ENCODE measurements at places on chromosomes 7 and 10.
A peak's percentile ranks its signal among the peaks of the same experiment; 100 is the strongest.

DNA sequence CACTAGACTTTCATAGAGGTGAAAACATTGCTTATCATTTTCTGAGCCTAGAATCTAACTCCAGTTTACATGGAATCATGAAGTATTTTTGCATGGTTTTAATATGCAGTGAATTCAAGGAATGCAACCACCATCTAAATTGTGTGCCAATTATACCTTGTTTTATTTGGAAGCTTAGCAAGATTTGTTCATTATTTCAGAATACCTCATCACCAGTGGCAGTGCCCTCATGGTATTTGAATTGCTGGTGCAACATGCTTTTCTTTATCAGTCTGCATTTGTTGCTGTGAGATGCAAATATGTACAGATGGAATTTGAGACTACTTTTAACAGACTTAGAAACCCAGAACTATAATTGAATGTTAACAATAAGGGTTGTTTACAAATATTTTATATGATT lies 18.7 kb upstream of the ZNF800 start:
- no peak for DNase-seq

- peak; percentile 34 for DNase-seq
Observed at GRCh38 chr7:129780257-129780973, 168.9 kb downstream of the NRF1 start.

GRCh38 chr7:134948736-134949135 lies 37.6 kb upstream of the AGBL3 start:
- DNase-seq: peak; percentile 32

- no peak for DNase-seq
Observed at GRCh38 chr10:113278664-113279063, 274.2 kb upstream of the HABP2 start.

DNA sequence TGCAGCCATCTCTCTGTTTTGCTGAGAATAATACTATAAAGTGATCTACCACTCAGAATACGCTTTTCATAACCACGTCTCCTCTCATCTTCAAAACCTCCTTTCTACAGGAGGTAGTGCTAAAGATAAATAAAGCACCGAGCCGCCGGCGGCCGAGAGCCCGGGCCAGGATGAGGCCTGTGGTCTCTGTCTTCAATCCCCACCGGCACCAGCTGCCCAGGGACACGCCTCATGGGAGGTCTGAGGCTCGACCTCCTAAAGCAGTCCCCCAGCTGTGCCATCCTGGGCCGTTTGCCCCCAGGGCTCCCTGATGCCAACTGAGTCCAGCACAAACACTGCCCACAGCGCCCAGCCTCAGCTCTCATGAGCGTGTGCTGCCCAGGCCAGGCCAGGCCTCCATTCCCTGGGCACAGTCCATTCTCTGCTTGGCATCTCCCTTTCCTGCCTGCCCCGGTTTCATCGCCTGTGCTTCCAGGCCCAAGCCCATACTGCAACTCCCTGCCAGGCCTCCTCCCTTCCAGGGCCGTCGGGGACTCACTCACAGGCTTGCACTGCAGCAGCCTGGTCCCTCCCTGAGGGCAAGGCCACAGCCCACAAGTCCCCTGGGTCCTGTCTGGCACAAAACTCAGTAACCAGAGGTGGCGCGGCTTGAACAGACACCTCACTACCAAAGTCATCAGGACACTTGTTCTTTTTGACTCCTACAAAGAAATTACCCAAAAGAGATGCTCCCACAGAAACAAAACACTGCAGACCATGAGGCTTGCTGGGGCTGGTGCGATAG lies 2.5 kb downstream of the INTS1 start:
- DNase-seq: no peak

- no peak for DNase-seq
Observed at GRCh38 chr7:132789281-132789680, 213.0 kb upstream of the PLXNA4 start.

- DNase-seq: no peak
Observed at GRCh38 chr7:137753948-137754851, 92.6 kb downstream of the DGKI start.

DNA sequence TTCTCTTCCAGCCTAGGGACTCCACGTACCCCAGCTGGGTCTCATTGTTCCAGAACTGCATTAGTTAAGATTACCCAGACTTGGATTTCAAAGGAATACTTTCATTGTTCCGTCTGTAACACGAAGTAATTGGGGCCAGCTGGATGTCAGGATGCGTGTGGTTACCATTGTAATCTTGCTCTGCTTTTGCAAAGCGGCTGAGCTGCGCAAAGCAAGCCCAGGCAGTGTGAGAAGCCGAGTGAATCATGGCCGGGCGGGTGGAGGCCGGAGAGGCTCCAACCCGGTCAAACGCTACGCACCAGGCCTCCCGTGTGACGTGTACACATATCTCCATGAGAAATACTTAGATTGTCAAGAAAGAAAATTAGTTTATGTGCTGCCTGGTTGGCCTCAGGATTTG lies 21.0 kb downstream of the LRRC17 start:
- peak; percentile 98 for DNase-seq

- DNase-seq: no peak
Observed at GRCh38 chr7:74454021-74454924, 567 bp downstream of the GTF2IRD1 start.

DNA sequence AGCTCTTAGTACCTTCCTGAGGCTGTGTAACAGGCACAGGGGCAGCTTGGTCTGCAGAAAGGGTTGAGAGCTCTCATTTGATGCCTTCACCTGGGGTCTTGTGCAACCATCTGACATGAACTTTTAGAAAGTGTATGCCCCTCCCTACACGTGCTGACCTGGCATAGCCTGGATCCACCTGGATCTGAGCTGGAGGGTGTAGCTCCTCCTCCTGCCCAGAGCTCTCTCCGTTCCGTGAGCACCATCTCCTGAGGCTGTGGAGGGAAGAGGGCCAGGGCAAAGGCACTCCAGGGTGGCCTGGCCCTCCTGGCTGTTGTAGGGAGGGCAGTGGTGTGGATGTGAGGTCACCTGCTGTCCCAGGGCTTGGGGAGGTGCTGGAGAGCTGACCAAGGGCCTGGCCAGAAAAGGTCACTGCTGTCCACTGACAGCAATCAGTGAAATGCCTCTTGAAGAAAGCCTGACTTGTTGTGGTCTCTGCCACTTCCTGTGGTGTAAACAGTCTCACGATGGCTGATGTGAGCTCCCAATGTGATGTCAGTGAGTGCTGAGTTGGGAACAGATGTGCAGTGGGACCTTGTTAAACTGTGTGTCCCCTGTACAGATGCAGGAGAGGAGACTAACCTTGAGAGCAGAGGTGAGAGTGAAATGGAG lies 23.0 kb downstream of the AMZ1 start:
- DNase-seq: no peak

DNA sequence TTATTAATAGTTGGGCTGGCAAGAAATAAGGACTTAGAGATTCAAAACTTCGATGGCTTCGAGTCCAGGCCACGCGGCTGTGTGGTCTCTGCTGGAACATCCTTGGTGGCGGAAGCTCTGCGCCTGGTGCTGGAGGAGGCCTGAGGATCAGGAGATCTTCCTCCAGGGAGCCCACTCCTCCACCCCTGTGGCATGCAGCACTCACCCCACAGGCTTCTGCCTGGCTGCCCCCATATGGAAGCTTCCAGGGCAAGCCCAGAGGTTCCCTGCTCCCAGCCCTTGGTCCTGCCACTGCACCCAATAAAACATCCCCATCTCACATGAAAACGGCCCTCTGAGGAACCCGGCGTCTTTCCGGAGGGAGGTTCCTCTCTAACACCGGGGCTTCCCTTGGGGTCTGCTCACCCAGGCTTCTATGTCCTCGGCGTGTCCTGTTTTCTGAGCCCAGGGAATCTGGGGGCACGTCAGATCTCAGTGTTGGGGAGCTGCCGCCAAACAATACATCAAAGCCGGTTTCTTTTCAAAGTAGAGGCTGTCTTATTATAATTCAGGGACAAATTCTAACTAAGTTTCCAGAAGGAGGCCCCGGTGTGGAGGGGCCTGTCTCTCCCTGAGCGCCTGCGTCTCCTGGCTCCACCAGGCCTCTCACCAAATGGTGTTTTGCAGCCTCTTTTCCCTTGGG lies 32.4 kb downstream of the CALML3 start:
- DNase-seq: no peak

DNA sequence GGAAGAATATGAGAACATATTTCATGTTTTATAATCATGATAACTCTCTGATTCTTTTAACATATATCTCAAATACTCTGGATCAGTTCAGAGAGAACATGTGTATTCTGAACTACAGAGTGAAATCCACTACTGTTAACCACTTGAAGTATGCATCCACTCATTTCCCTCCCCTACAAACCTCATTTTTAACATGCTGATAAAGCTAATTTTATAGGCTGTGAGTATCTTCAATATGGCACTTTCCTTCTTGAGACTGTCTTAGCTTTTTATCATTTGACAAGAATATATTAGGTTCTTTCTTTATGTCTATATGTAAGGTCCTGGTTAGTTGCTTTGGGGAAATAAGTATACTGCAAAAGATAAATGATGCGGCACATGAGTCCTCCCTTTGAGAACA lies 154.8 kb downstream of the MLLT10 start:
- no peak for DNase-seq

GRCh38 chr7:55912748-55913158 lies 25.5 kb downstream of the ZNF713 start:
- DNase-seq: no peak

DNA sequence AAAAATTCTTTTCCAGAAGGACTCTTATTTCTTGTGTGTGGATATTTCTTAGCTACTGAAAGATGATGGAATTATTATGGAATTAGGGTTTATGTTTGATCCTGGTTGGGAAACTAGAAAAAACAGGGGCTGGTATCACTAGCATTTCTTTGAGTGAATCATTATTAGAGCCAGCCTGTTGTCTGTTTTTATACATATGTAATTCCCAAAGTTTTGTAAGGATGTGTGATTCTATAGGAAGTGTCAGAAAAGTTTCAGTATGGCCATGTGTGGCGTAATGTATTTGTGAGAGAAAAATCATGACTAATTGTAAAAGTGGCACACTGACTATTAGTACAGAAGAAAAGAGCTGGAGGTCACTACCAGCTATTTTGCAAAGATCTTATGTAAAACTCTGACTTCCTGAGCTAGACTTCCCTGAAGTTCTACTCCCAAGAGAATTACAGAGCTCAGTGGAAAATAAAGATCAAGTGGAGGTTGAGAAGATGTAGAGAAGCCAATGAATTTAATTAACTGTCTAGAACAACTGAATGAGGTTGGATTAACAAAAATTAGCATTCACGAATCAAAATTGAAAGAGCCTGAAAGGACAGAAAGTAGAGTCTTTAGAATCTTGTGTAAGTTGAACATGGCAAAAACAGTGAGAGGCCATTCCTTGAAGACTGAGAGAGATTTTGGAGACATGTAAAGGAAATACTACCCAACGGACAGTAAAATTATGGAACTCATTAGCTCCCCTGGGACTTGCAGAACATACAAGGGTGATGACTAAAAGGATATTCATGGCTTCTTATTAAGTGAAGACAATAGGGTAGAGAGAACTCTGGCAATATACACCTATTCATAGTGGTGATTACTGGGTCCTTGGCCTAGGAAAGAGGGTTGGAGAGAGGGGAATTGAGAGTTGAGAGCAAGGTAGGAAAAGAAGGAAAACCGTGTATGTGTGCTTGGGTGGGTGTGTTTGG lies 12.5 kb downstream of the ZNF365 start:
- peak; percentile 26 for DNase-seq

DNA sequence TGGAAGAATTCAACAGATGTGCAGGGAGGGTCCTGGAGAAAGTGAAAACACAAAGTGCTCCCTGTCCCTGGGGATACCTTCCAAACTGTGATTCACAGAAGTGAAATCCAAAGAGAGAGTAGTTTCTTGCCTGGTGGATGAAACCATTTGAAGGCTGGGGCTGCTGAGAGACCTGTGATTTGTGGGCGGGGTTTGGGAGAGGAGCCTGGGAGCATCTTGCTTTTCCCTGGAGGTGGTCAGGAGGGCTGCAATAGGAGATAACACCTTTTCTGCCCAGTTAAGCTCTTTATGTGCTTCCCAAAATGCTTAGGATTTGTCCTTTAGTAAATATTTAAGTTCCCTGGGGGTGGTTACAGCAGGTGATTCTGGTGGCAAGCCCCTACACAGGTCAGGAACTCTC lies 105.3 kb upstream of the TPK1 start:
- no peak for DNase-seq

DNA sequence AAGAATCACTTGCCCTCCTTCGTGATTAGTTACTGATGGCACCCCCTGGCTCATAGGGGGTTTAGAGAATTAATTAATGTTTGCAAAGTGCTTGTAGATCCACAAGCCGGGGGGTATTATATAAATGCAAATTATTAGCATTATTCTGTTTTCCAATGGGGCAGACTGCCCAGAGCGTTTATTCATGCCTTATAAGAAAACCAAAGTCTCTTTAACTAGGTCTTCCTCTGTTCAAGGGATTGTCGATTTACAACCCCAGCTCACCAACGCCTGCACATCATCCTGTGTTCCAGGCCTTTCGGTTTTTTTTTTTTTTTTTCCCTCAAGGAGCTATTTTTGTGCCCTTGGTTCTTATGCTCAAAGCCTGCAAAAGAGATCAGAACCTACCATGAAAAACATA lies 630.7 kb downstream of the PARD3 start:
- DNase-seq: no peak

DNA sequence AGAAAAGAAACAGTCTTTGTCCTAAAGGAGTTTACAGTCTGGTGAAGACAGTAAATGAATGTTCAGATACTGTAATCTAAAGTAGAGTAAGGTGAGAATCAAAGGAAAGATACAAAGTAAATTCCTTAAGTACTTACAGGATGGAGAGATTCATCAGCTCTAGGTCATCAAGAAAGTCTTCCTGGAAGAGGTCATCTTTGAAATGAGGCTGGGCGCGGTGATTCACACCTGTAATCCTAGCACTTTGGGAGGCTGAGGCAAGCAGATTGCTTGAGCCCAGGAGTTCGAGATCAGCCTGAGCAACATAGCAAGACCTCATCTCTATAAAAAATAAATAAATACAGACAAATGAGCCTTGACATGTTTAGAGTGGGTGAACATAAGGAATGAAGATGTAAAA lies 18.3 kb downstream of the FHIP2A start:
- no peak for DNase-seq

DNA sequence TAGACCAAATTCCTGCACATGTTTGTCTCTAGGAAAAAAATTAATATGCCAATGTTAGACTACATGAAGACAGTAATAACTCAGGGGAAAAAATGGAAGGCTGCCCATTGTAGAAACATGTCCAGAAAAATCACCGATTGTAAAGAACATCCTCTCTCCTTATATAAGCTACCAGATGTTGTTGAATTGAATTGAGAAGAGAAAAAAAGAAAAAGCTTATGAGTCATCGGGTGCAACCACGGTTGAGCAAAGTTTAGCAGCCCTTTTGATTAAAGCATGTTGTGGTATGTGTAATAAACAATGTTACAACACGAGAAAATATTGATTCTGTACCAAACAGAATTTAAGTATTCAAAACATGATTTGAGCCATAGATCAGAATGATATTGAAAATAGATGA lies 102.3 kb upstream of the ARHGAP21 start:
- DNase-seq: peak; percentile 75

GRCh38 chr7:142803901-142804300 lies 33.1 kb downstream of the PRSS2 start:
- DNase-seq: no peak

- DNase-seq: peak; percentile 2
Observed at GRCh38 chr7:118059209-118059608, 124.8 kb upstream of the LSM8 start.

GRCh38 chr7:130844811-130845580 lies 111.0 kb upstream of the KLF14 start:
- DNase-seq: peak; percentile 88

All from foreskin fibroblast (primary cell).